Fibroblast of skin of right biceps (primary cell): ENCODE measurements at places on chromosomes 6 and 20.

- DNase-seq: no peak
Observed at GRCh38 chr6:169857343-169858292, 106.2 kb downstream of the ERMARD start.

GRCh38 chr6:159105716-159106115 is 60.9 kb upstream of the TAGAP start:
- DNase-seq: no peak

DNA sequence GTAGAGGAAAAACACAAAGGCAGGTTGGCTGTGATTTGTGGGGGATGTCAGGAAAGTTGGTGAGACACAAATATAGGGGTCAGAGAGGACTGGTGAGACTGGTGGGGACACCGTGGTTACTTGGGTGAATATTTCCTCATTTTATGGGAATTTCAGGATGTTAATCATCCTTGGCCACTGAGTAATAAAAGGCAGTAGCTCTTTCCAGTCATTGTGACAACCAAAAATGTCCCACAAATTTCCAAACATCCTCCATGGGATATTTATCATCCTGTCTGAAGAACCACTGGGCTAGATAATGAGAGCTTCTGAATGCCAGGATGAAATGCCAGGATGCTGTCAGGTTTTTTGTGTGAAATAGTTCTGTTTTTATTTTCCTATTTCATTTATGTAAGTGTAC is 374.1 kb downstream of the CD109 start:
- DNase-seq: peak; percentile 80

DNA sequence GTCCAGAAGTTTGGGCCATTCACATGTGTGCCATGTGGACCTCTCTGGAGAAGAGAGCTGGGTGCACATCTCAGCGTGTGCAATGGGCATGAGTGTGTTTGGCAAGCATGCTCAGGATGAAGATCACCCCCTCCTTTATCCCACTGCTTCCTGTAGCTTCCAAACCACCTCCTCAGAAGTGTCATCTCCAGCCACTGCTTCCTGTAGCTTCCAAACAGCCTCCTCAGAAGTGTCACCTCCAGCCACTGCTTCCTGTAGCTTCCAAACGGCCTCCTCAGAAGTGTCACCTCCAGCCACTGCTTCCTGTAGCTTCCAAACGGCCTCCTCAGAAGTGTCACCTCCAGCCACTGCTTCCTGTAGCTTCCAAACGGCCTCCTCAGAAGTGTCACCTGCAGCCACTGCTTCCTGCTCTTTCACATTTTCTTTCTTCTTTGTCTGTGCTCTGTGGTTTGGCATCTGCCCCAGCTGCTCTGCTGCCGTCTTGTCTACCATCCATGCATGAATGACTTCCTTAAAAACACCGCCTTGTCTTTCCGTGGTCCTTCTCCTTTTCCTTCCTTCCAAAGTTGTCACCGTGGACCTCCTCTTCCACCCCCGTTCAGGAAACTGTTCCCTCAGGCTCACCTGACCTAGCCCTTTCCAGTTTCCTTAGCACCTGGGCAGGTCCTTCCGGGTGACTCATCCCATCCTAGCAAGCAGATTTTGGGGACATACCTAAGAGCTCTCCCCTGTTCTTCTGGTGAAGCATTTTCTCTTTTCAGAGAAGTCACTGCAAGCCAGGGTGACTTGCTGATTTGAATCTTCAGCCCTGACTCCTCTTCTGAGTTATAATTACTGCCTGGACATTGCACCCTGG is 43.5 kb upstream of the TIAM2 start:
- DNase-seq: no peak

- peak; percentile 79 for DNase-seq
Observed at GRCh38 chr6:152316024-152316423, 321.1 kb downstream of the SYNE1 start.

DNA sequence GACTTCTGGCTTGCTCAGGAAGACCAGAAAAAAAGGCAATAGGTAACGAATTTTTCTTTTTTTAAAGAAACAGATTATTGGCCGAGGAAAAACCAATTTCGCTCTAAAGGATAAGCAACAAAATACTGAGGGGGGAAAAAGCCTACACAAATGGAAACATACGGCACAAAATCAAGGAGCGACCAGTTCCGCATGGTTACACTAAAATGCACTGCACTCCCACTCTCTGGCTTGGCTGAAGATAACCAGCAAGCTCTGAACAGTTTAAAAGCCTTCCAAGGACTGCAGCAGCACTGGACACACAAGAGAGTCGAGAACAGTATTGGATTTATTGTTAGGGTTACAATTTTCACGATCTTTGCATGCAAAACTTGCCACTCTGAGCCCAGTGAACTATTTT is 881 bp upstream of the MAP7 start:
- no peak for DNase-seq

DNA sequence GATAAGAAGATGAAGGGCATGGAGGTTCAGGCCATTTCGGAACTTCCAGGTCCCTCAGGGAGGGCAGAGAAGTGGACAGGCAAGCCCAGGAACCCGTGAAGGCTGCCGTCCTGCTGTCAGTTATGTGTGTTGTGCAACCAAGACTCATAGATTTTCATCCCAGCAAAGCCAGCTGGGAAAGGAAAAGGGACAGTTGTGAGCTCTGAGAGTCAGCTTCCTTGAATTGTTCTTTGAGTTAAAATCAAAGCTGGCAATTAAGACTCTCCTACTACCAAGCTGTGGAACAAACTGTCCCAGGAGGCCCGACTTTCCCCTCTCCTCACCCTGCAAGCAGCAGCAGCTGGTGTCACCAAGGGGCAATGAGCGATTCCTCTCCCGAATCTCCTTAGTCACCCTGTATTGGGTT is 46.3 kb upstream of the IYD start:
- DNase-seq: no peak

GRCh38 chr20:48653706-48654051 is 174.1 kb downstream of the PREX1 start:
- DNase-seq: no peak

DNA sequence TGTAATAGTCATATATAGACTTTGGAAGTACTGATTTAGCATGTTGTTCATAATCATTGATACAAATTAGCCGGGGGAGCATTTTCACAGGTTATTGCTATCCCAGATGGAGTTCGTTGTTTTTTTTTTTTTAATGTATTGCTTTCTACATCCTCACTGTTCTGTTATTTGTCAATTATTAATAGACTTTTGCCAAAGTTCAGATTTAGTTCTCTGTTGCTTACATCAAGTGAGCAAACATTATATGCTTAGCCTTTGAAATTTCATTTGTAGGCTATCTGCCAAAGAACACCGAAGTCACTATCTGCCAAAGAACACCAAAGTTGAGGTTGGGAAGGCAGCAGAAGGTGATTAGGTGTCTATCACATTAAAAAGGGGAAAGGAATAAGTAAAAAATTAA is at the start of gene HAO1:
HAO1 (minus strand) TSS at position 118 of the 400 bp plus-strand sequence; CDS start at position 82, 36 bp downstream.
- DNase-seq: no peak

DNA sequence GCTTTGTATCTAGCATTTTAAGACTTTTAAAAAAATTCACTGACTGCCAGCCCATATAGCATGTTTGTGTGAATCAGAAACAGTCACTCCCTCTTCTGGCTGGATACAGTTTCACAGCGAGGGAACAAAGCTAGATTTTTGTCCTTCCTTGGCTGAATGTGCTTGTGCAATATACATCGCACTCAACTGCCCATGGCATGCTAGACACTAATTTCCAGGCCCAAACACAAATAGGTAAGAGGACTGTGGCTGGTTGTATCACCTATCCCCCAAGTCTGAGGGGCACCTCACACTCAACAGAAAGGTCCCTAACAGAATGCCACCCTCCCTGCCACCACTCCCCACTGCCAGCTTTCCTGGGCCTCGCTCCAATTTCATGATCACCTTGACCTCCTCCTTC is 16.2 kb upstream of the BLCAP start:
- DNase-seq: peak; percentile 23

GRCh38 chr20:45892828-45893500 is 1.8 kb downstream of the CTSA start:
- DNase-seq: no peak

GRCh38 chr20:43140726-43141125 is 49.0 kb downstream of the PTPRT start:
- DNase-seq: peak; percentile 15

DNA sequence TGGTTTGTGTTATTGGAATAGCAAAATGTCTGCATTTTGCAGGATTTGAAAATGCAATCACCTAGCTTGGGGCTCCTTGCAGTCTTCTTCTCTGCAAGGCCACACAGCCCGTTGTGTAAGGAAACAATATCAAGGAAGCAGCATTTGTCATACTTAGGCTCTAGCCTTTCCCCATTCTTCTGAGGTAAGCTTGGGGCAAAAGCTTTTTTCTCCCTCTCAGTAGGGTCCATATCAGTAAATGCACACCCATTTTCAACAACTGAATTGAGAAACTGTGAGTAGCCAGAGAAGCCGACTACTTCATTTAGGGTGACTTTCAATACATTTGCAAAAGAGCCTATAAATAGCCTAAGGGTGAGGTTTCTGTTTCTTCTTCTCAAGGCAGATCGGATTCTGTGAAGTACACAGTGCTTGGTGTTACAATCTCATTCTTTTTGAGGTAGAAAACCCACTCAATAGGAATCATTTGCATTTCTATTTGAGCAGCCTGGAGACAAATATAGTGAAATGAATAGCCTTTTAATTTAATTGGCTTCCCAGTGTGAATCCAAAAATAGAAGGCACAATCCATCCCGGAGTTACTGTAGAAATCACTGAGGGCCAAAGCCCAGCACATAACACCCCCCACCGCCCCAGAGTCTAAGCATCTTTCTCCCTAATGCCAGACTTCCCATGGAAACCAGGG is 61.8 kb downstream of the BTBD3 start:
- no peak for DNase-seq

- DNase-seq: no peak
Observed at GRCh38 chr6:18497006-18497405, 109.9 kb downstream of the RNF144B start.

DNA sequence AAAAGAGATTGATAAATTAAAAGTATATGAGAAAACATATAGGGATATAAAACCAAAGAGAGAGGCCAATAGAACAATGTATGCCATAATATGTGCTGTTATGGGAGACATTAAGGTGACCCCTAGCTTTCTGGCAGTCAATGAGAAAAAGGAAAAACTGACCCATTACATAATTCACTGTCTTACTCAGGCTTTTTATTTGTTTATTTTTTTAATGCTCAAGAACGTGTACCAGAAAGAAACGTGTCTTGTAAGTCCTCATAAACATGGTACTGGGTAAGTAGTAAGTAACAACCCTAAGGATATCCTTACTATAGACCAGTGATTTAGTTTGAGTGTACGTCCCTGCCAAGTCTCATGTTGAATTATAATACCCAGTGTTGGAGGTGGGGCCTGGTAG is 160.8 kb upstream of the PHACTR1 start:
- no peak for DNase-seq

GRCh38 chr6:37625591-37626374 is 71.9 kb downstream of the MDGA1 start:
- no peak for DNase-seq

GRCh38 chr20:50111120-50111828 is 1.7 kb downstream of the UBE2V1 start:
- DNase-seq: peak; percentile 68

GRCh38 chr6:165695722-165696515 is 32.9 kb upstream of the PDE10A start:
- no peak for DNase-seq

DNA sequence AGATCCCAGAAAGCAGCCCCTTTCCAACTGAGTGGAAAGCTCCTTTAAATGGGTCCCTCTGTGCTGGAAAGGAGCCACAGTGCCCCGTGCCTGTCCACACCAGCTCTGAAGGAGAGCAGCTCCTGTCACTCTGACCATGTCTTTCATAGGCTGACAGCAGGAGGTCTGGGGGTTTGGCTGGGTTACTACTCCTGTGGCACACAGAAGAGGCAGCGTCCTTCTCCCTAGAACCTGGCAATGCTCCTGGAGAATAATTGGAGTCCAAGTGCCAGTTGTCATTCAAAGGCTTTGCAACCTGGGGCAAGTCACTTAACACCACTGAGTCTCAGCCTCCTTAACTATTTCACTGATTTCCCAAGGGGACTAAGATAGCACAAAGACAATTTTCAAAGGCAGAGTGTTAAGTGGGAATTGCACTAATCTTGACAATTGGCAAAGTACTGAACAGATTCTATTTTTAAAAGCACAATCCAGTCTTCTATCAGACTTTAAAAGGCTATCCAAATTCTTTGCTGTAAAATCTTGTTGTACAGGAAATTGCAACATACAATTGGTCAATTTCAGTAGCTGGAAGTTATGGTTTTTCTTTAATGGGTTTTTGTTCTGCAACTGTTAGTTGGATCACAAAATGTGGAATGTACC is 457.2 kb downstream of the KIF16B start:
- no peak for DNase-seq

DNA sequence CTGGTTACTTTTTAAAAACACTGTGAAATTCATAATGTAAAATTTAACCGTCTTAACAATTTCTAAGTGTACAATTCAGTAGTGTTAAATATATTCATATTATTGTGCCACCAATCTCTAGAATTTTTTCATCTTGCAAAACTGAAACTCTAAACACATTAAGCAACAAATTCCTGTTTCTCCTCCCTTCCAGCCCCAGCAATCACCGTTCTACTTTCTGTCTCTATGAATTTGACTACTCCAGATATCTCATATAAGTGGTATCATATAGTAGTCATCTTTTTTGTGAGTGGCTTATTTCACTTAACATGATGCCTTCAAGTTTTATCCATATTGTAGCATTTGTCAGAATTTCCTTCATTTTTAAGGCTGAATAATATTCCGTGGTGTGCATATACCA is 44.7 kb downstream of the RSPH3 start:
- no peak for DNase-seq

DNA sequence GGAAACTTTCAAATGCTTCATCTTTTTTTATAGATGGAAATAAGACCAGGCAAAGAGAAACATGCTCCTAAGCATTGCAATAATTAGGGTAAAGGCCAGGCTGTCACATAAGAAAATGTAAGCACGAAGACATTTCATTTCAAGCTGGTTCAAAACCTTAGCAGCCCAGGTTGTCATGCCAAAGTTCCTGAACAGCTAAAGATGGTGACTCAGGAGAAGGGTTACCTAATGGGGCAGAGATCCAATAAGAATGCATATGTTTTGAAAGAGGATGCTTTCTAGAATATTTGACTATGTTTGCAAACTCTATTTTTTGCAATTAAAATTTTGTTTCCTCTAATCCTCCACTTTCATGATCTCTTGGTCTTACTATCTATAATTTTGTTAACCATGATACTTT is 65.6 kb upstream of the PHACTR2 start:
- no peak for DNase-seq

DNA sequence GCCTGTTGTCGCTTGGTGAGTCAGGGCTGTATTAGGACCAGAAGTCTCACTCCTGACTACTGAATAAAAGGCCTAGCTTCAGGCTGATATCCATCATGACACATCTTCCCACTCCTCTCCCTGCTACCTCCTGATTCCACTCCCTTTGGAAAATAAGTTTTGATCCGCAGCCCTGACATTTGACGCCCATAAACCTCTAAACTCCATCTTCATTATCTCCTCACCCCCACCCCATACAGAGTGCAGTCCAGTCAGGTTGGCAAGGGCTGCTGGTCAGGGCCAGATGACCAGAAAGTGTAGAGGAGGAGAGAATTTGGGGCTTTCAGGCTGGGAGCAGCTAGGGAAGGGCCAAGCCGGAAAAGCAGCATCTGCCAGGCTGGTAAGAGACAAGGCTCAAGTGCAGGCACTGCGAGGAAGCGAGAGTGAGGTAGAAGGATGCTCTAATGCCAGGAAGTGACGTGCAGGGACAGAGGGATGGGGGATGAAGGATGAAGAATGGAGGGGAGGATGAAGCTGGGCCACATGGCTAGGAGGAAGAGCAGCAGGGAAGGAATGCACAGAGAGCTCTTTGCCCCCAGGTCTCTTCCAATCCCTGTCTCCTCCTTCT is 1.2 kb downstream of the GGT7 start:
- no peak for DNase-seq

- DNase-seq: no peak
Observed at GRCh38 chr20:43981540-43981939, 66.9 kb downstream of the TOX2 start.

GRCh38 chr6:133707456-133707855 is 181.5 kb upstream of the TCF21 start:
- DNase-seq: peak; percentile 96
